ENCODE measurements at places on chromosomes 5 and 9.

GRCh38 chr5:17477043-17477442, 21.0 kb upstream of the TAF11L2 start:
- no peak for DNase-seq

DNA sequence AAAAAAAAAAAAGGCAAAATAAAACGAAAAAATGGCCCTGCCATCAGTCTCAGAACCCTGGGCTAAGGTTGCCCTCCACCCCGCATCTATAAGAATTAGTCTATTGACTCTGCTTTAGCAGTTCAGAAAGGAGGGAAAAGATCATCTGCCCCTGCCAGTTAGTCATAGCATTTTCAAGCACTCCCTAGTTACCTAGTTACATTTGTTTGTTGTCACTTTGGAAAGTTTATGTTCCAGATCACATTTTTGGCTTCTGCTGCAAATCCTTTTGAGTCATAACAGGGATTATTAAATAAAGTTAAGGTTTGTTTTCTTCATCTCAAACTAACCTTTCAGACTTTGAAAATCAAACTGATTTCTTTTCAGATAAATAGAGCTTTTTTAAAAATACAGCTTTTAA, 52.1 kb downstream of the AQP7 start:
- no peak for DNase-seq

DNA sequence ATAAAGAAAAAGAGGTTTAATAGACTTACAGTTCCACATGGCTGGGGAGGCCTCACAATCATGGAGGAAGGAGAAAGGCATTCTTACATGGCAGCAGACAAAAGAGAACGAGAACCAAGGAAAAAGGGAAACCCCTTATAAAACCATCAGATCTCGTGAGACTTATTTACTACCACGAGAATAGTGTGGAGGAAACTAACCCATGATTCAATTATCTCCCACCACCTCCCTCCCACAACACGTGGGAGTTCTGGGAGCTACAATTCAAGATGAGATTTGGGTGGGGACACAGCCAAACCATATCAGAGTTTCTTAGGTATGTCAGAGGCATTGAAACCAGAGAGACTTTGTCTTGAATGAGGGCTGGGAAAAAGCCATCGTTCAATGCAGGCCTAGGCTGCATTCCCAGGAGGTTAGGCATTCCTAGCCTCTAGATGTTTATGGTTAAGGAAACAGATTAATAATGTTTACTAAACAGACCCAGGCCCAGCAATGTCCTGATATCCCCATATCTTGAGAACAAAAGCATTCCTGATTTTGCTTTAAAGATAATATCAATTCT, 7.5 kb upstream of the PAIP1 start:
- DNase-seq = no peak

DNA sequence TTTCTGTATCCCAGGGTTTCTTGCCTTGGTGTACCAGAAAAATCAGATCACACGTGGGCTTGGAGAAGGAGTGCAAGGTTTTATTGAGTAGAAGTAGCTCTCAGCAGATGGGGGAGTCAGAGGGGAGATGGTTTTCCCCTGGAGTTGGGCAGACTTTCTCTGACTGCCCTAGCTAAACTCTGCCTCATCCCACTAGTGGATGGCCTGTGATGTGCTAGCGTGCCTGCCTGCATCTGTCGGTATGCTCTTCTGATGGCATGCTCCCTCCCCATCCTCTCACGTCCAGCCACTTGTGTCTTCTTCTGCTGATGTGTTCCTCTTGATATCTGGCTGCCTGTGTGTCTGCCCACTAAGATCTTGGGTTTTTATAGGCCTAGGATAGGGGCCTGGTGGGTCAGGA, 616.1 kb upstream of the RGMB start:
- DNase-seq = no peak

DNA sequence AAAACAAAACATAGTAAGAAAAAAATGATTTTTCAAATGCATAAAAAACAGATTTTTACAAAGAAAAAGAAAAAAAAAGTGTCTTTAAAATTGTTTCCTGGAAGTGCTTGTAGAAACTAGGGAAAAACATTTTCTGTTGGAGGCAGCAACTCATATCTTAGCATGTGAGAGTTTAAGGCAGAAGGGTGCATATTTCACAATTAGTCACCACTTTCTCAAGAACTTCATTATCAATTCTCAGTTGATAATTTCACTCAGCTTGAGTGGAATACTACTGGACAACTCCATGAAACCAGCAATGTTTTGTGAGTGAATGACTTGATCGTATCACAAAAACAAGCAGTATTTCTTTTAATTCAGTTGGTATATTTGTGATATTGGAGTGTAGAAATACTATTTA, 508.3 kb upstream of the DAB2 start:
- no peak for DNase-seq

GRCh38 chr5:133998807-133999206, 6.0 kb downstream of the VDAC1 start:
- DNase-seq = no peak

- peak; percentile 10 for DNase-seq
Observed at GRCh38 chr5:74767579-74767913, 497 bp downstream of the NSA2 start.

GRCh38 chr5:14507156-14507941, 74.2 kb upstream of the OTULINL start:
- no peak for DNase-seq
